ENCODE measurements at places on chromosomes 13 and 19.

DNA sequence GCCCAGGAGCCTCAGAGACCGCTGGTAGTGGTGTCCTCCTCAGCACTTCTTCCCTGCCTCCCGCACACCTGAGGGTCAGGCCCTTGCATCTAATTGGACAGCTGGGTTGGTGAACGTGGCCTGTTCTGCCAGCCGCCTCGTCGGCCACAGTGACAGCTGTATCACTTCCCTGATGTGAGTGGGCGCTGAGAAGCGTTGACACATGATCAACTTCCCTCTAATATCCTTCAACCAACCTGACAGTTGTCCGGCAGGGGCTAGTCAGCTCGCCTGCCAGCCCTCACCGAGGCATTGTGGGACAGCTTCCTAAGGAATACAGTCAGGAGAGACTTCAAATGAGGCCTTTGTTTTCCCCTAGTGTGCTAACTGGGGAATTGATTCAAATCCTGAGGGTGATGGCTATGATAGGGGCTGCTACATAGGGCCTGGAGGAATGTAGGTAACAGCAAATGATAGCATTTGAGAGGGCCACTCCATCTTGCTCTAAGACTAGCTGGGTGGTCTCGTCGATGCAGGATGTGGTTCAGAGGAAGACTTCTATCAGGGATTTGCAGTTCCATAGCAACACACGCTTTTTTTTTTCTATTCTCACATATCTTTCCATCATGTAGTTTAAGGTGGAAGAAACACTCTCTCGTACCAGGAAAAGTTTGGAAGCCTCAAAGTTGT is 230.8 kb downstream of the TSHZ3 start:
- DNase-seq = no peak

- DNase-seq = no peak
Observed at GRCh38 chr19:27974082-27974513, 1238.9 kb downstream of the UQCRFS1 start.

- no peak for DNase-seq
Observed at GRCh38 chr13:50403311-50403710, 388.1 kb downstream of the KCNRG start.

- DNase-seq = no peak
Observed at GRCh38 chr19:35901854-35902661, at the start of gene HCST. TSS of gene HCST (plus strand) at chr19:35902529. CDS start at chr19:35902594, 65 bp downstream.

DNA sequence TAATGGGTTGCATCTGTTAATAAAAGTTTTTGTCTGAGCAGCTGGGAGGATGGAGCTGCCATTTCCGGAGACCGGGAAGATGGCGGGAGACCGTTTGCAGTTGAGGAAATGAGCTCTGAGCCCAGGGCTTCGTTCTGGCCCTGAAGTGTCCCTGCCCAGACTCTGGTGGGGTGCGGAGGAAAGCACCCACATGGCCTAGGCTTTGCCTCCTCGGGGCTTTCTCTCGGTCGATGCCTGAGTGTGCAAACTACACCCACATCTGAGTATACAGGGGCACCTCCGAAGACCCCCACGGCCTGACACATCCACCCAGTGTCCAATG is 15.6 kb upstream of the NANOS3 start:
- no peak for DNase-seq

DNA sequence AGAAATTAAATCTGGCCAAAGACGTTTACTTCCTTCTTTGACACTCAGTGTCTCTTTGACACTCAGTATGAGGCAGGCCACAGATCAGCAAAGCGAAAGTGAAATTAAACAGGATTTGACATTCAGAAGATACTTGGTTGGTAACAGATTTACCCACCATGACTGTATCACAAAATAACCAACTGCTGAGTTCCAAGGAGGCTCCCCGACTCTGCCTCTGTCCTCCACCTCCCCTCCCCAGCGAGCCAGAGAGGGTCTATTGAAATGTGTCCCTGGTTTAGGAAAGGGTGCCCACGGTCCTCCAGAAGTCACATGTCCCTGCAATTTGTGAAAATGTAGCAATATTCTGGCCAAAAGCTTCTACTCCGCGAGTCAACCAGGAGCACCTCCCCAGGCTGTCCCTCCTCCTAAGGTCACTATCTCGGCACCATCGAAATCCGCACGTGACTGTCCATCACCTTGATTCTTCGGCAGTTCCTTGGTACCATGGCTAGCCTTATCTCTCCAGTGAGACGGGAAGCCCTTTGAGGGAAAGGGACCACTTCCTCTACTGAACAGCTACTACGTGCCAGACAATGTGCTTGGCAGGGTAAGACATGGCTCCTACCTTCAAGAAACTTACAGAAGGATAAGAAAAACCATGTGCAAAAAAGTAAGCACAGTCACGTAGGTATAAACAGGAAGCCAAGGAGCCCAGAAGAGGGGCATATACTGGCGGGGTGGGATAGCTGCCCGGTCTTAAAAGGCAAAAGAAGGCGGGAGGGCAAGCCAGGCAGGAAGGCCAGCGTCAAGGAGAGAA is 1.5 kb downstream of the N4BP2L1 start:
- no peak for DNase-seq

DNA sequence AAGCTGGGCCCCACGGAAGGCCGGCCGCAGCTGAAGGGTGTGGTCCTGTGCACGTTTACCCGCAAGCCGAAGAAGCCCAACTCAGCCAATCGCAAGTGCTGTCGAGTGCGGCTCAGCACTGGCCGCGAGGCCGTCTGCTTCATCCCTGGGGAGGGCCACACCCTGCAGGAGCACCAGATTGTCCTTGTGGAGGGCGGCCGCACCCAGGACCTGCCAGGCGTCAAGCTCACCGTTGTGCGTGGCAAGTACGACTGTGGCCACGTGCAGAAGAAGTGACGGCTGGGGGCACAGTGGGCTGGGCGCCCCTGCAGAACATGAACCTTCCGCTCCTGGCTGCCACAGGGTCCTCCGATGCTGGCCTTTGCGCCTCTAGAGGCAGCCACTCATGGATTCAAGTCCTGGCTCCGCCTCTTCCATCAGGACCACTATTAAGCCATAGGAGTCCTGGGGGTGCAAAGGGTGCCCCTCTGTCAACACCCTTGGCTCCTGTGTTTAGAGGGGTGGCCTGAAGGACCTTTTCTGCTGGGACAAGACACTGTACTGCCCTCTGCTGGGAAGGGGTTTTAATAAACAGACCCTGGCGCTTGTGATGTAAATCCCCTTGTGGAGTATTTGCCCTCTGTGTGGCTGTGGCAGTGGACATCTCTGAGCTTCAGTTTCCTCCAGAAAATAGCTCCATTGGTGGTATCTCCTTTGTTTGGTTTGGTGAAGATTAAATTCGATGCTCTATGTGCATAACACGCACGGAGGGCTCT is 1.9 kb downstream of the MRPS12 start:
- DNase-seq = no peak

DNA sequence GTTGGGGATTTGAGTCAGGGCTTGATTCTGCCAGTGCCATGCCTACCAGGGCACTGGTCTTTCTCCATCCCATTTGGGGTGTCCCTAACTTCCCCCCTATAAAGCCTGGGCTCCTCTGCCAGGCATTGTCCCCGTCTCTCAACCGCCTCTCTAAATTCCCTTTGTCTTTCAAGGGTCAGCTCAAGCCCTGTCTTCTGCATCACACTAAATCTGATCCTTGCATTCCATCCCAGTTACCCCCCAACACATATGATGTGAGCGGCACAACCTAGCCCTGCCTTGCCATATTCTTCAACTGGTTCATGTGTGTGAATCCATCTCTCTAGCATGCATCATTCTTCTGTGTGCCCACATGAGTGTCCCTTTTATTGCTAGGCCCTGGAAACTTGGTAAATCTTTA is 480.9 kb downstream of the ZNF536 start:
- no peak for DNase-seq

GRCh38 chr19:9538183-9539058 is at the start of gene ZNF426:
TSS of gene ZNF426 (minus strand) at chr19:9538645. CDS start at chr19:9536232, 2,413 bp downstream.
- DNase-seq = peak; percentile 96

GRCh38 chr13:22483276-22483675 is 697.5 kb upstream of the SGCG start:
- no peak for DNase-seq

- no peak for DNase-seq
Observed at GRCh38 chr19:4267901-4268815, 10.9 kb upstream of the SHD start.

- no peak for DNase-seq
Observed at GRCh38 chr13:30679483-30680330, 55.6 kb upstream of the ALOX5AP start.

DNA sequence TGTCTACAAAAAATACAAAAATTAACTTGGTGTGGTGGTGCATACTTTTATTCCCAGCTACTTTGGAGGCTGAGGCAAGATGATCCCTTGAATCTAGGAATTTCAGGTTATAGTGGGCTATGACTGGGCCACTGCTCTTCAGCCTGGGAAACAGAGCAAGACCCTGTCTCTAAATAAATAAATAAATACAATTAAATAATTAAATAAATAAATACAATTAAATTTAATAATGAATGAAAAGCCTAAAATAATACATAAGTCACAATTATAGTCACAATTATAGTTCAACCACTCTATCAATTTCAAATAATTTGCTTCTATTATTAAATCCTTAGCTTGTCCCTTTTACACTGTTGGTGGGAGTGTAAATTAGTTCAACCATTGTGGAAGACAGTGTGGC is 146.4 kb upstream of the RFC3 start:
- DNase-seq = no peak

GRCh38 chr19:4686700-4687099 is 16.6 kb upstream of the MYDGF start:
- no peak for DNase-seq

GRCh38 chr13:36251526-36251925 is 37.2 kb upstream of the SOHLH2 start:
- DNase-seq = no peak

- peak; percentile 30 for DNase-seq
Observed at GRCh38 chr19:10769533-10770491, 51.9 kb downstream of the DNM2 start.

DNA sequence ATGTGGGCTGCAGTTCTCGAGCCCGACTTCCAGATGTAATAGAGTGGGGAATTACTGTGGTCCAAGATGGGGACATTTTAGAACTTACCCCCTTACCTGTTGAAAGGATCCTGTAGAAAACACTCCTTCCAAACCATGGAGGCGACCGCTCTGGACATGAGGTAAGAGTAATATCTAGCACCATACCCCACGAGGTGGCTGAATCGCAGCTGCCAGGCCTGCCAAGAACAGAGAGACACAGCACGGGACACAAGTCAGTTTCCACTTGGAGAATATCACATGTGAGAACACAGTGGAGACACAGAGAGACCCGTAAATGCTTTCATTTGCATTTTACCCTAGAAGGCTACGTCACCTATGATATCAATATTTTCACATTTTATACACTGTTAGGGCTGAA is 129.2 kb downstream of the MIPEP start:
- no peak for DNase-seq

- no peak for DNase-seq
Observed at GRCh38 chr19:58401840-58402421, 6.5 kb downstream of the RNF225 start.

DNA sequence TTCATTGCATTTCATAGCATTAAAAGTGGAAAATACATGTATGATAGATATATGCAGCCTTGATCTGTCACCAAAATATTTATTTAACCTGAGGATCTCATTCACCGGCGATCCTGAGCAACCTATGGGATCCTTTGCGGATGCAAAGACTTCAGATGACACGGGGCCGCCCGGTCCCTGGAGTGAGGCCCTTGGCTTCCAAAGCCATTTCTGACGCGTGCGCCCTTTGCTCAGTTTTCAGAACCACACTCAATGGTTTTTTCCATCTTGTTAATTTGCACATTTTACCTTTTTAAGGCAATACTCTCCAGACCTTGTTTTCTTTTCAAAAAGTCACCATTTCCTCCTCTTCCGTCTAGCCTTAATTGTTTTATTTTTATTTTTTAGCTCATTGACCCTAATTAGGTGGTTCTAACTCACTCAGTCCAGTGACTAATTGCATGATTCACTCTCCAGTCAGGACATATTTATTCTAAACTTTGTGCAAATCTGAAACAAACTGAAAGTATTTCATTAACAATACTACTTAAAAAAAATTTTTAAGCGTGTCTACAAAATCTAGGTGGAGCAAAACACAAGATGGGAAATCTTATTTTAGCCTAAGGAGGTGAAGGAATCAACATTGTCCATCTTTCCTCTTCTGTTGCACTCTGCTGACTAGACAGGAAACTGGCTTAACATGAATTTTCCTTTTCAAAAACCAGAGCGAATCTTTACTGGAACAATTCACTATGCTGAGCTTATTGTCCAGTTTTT is 47.9 kb downstream of the COL4A1 start:
- DNase-seq = no peak

- DNase-seq = no peak
Observed at GRCh38 chr19:5356428-5356827, 15.8 kb upstream of the PTPRS start.

DNA sequence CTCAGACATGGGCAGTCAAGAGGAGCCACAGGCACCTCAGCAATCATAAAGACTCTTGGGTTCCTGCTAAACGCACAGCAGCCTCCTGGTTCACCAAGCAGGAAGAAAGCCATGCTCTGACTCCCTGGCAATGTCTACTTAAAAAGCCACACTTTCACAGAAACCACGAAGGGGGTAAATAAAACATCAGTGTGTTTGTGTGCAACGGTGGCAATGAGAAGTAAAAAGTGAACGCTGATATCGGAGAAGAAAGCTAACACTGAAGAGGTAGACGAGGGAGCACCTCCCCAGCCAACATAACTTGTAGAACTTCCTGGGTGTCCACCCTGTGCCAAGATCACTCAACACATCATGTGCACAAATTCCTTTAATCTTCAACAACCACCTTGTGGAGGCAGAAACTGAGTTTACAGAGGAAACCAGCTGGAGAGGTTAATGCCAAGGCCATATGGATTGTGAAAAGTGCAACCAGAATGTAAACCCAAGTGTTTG is 30.2 kb downstream of the HSPH1 start:
- DNase-seq = no peak

DNA sequence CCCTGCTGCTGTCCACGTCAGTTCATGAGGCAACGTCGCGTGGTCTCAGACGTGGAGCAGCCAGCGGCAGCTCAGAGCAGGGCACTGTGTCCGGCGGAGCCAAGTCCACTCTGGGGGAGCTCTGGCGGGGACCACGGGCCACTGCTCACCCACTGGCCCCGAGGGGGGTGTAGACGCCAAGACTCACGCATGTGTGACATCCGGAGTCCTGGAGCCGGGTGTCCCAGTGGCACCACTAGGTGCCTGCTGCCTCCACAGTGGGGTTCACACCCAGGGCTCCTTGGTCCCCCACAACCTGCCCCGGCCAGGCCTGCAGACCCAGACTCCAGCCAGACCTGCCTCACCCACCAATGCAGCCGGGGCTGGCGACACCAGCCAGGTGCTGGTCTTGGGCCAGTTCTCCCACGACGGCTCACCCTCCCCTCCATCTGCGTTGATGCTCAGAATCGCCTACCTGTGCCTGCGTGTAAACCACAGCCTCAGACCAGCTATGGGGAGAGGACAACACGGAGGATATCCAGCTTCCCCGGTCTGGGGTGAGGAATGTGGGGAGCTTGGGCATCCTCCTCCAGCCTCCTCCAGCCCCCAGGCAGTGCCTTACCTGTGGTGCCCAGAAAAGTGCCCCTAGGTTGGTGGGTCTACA is 6.6 kb downstream of the FSTL3 start:
- DNase-seq = no peak

DNA sequence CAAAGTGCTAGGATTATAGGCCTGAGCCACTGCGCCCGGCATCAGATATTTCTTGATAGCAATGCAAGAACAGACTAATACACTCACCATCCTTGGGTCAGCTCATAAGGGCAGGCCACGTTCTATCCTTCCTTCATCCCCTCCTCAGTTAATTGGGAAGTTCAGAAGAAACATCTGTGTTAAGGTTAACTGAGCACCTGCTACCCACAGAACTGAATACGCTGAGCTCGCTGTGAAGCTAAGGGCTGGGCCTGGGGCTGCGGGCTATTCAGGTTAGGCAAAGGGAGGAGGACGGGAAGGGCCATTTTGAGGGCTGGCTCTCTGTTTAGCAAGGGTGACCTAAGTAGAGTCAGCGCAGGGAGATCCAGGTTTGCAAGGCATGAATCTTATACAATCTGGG is 43.0 kb upstream of the UQCRFS1 start:
- DNase-seq = no peak

Measured in right kidney (tissue), 9 donors.